ENCODE measurements at places on chromosomes 6 and 20.
A peak's percentile ranks its signal among the peaks of the same experiment; 100 is the strongest.

- no peak for DNase-seq
These were observed 16.3 kb downstream of the RIN2 start for GRCh38 chr20:19774135-19774933.

DNA sequence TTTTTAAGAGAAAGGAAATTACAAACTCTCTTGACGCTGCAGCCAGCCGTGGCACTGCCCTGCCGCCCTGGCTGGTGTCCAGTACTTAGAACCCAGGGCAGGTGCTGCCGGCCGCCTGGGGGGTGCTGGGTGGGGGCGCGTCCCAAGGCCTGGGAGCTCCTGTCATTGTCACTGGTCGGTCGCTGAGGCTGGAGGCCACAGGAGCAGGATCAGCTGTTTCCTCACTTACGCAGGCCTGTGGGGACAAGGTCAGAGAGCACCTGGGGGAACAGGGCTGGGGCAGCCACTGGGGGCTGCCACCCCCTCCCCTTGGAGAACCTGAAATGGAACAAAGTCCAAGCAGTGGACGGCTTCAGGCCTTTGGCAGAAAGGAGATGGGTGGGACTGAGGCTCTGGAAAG is 5.6 kb downstream of the BIRC7 start:
- peak; percentile 30 for DNase-seq

GRCh38 chr6:90078513-90079289 is 184.4 kb downstream of the GJA10 start:
- DNase-seq = no peak

GRCh38 chr6:40520678-40521077 is 66.5 kb downstream of the LRFN2 start:
- peak; percentile 49 for DNase-seq

DNA sequence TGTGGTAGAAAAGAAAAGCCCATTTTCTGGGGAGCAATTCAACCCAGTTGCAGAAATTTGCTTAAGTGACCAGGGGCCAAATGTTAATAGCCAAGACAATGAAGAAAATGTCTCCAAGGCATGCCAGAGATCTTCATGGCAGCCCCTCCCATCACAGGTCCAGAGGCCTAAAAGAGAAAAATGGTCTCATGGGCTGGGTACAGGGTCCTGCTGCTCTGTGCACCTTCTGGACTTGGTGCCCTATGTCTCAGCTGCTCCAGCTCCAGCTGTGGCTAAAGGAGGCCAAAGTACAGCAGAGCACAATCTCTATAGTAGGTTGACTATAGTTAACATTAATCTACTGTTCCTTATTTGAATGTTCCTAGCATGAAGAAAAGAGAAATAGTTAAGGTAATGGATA is 44.7 kb downstream of the FRK start:
- DNase-seq = no peak

DNA sequence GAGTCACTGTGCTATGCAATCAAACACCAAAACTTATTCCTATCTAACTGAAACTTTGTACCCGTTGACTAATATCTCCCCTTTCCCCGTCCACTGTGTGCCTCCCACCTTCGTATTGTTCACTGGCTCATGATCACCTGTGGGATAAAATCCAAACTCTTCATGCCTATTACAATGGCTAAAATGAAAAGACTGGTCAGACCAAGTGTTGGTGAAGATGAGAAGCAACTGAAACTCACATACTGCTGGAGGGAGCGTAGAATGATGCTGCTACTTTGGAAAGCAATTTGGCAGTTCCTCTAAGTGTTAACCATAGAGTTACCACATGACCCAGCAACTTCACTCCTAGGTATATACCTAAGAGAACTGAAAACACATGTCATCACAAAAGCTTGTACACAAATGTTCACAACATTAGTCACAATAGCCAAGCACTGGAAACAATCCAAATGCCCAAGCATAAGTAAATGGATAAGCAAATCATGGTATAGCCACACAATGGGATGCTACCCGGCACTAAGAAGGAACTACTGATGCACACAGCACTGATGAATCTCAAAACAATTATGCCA is 13.1 kb downstream of the RPS10 start:
- DNase-seq = no peak

- DNase-seq = no peak
These were observed 487.6 kb downstream of the TFAP2A start for GRCh38 chr6:9927275-9927674.

DNA sequence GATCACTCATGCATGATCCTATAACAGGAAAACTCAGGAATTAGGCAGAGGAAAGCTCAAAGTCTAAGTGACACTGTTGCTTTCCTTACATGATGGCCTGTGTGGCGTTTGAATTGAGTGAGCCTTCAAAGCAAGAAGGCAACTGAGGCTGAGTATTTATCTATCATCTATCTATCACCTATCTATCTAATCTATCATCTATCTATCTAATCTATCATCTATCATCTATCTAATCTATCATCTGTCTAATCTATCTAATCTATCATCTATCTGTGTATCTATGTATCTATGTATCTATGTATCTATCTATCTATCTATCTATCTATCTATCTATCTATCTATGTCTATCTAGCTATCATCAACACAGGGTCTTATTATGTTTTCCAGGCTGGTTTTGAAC is 41.8 kb upstream of the BCLAF1 start:
- DNase-seq = no peak

DNA sequence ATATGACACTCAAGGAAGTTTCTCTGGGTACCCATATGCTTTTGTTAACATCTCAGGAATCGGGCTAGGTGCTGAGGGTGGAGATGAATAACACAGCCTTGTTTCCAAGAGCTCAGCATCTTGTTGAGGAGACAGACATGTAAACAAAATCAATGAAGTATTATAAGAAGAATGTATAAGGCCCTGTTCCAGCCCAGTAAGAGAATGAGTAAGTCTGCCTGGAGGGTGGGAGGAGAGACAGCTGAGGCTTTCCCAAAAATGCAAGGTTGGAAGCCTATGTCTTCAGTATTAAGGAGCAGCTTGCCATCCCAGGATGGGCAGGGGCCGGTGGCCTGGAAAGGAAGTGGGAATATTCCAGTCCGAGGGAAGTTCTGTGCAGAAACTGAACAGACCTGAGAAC is 615.3 kb upstream of the BTBD3 start:
- no peak for DNase-seq

GRCh38 chr20:48620507-48621375 is 207.1 kb downstream of the PREX1 start:
- DNase-seq = peak; percentile 80

DNA sequence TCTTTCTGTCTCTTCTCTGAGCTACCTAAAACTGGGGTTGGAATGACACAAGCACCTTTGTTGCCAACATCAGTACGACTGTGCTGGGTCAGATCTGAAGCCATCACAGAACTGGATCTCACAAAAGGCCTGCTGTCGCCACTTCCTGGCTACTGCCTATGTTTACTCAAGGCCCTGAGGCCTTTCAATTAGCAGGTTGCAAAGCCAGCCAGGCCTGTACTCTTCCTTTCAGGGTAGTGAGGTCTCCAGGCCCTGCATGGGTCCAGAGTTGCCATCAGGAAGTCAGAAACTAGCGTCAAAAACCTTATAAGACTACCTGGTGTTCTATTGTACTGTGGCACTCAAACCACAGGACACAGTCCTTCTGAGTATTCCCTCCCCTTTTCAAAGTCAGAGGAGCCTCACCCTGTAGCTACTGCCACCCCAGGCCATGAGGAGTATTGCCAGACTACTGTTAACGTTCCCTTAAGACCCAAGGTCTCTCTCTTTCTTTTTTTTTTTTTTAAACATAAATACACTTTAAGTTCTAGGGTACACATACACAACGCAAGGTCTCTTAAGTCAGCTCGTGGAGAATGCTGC is 937.4 kb upstream of the GJE1 start:
- no peak for DNase-seq

GRCh38 chr6:19803331-19804204 is 33.6 kb upstream of the ID4 start:
- no peak for DNase-seq

- no peak for DNase-seq
These were observed 11.8 kb downstream of the LOC128125822 start for GRCh38 chr6:63584125-63584514.

GRCh38 chr6:139480356-139481165 is 106.1 kb upstream of the CITED2 start:
- no peak for DNase-seq

DNA sequence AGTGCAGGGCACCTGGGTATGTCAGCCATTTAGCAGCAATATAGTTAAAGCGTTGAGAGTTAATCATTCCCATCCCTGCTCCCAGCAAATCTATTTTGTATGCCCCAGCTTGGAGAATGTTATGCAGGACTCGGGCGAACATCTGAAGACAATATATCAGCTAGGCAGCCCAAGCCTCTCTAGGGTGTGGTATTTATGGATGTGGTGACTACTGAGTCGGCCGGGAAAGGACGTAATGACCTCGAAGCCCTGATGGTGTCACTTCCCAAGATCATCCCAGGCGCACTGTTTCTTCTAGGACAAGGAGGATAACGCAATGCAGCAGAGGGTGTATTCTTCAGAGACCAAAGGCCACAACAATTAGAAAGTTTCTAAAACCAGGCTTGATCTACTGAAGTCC is 63.6 kb upstream of the FAM184A start:
- no peak for DNase-seq

DNA sequence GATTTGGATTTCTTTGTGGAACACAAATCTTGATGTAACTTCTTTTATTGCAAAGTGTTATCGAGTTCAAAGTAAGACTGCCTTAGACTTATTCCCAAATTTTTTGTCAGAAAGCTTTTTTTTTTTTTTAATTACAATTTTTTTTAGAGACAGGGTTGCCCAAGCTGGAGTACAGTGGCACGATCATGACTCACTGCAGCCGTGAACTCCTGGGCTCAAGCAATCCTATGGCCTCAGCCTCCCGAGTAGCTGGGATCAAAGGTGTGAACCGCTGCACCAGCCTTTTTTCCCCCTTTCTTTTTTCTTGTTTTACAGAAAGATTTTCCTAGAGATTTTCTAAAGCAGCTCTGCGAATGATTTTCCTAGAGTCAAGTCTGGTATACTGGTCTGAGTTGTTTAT is 2.8 kb downstream of the RIOK1 start:
- DNase-seq = no peak

GRCh38 chr6:722077-722524 is 29.2 kb upstream of the EXOC2 start:
- peak; percentile 82 for DNase-seq

- DNase-seq = no peak
These were observed 79.1 kb downstream of the SNAP25 start for GRCh38 chr20:10297684-10298240.

- DNase-seq = no peak
These were observed 15.5 kb downstream of the EBF4 start for GRCh38 chr20:2708073-2708415.

- no peak for DNase-seq
These were observed 268.5 kb upstream of the MARCKS start for GRCh38 chr6:113588646-113589045.

- no peak for DNase-seq
These were observed 281.2 kb upstream of the JARID2 start for GRCh38 chr6:14964556-14965270.

DNA sequence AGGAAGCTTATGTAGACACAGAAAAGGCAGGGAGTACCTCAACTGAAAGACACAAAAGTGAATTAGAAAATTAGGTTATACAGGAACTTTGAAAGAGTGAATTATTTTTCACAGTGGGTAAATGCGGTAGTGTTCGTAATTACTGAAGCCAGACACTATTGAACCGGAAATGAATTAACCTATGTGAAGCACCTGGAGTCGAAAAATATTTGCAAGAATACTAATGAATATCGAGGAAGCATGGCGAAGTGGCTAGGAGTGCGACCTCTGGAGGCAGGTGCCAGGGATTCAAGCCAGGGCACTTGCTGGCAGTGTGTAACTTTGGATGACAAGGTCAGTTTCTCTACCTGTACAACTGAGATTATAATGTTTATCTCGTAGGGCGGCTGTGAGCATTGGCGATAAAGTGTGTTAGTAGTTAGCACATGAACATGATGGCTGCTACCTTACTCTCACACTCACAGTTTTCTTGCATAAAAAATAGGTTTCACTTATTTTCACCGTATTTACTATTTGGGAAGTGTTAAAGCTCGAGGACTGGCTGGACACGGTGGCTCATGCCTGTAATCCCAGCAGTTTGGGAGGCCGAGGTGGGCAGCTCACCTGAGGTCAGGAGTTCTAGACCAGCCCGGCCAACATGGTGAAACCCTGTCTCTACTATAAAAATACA is 567 bp upstream of the SLC18B1 start:
- peak; percentile 48 for DNase-seq

- DNase-seq = no peak
These were observed 170.8 kb downstream of the TMEM242 start for GRCh38 chr6:157152556-157152955.

DNA sequence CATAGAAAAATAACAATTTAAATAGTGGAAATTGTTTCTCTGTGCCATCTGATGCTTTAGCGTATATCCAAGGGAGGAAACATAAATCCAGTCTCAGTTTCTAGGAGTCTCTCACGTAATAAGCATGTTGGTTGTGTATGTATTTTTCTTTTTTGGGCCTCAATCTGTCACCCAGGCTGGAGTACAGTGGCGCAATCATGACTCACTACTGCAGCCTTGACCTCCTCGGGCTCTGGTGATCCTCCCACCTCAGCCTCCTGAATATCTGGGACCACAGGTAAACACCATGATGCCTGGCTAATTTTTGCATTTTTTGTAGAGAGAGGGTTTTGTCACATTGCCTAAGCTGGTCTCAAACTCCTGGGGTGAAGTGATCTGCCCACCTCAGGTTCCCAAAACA is 78.6 kb upstream of the PLN start:
- DNase-seq = no peak

DNA sequence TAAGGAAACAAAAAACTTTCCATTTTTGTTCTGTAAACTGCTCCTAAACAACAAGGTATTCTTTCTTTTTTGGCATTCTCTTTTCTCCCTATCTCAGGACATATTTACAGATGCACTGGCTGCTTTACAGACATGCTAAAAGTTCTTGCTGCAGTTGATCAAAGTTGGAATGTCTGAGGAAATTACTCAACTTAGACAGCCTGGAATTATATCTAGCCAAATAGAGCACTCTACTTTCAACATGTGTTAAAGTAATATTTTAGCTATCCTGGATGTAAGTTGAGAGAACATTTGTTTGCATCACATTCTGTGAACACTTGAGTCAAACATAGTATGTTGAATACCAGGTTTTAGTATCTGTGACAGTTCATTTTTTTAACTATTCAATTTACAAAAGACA is 24.8 kb downstream of the TASP1 start:
- DNase-seq = no peak

GRCh38 chr20:4484379-4484997 is 237.2 kb upstream of the PRND start:
- DNase-seq = no peak

DNA sequence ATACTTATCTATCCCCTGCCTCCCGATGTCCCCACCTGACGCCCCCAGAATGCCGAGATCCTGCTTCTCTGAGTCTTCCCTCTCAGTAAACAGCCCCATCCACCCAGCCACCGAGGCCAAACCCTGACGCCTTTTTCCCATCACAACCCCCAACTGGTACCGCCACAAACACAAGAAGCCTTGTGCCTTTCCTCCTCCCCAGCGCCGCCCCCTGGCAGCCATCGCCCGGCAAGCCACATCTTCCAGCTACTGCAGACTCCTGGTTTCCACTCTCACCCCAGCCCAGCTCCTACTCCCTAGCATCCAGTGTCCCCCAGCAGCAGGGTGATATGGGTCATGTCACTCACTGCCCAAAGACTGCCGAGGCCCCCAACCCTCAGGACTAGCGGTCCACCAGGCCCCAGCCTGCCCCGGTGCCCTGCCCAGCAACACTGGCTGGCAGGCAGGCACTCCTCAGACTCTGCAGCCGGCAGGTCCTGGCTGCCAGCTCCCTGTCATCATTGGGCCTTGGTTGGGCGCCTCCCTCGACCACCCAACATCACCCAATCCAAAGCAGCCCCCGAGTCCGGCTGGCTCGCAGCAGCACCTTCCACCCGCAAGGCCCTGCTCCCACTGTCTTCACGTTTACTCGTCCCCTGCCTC is 11.2 kb downstream of the TCFL5 start:
- DNase-seq = no peak

- no peak for DNase-seq
These were observed 33.9 kb downstream of the TBPL1 start for GRCh38 chr6:133986942-133987341.
